Dermis microvascular lymphatic vessel endothelial cell (primary cell): ENCODE measurements at places on chromosomes 5 and 9.
A peak's percentile ranks its signal among the peaks of the same experiment; 100 is the strongest.

DNA sequence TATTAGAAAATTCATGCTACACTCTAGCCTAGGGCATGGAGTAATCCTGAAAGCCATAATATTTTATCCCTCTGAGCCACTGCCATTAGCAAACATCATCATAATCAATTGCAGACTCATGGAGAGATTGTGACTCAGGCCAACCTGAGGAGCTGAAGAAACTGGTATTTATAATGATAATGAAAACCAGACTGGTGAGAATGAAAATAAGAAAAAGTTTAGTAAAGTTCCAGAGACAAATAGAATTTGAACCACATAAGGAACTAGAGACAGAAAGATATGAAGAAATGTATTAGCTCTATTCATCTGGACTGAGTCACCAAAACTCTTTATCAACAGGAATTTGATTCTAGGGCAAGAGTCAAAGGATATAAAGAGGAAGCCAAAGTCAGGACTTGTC lies 158.7 kb downstream of the DRD1 start:
- no peak for DNase-seq

GRCh38 chr5:93431250-93431649 lies 149.8 kb downstream of the NR2F1-AS1 start:
- DNase-seq, result no peak

GRCh38 chr5:173922527-173922926 lies 34.4 kb downstream of the CPEB4 start:
- DNase-seq, result no peak

DNA sequence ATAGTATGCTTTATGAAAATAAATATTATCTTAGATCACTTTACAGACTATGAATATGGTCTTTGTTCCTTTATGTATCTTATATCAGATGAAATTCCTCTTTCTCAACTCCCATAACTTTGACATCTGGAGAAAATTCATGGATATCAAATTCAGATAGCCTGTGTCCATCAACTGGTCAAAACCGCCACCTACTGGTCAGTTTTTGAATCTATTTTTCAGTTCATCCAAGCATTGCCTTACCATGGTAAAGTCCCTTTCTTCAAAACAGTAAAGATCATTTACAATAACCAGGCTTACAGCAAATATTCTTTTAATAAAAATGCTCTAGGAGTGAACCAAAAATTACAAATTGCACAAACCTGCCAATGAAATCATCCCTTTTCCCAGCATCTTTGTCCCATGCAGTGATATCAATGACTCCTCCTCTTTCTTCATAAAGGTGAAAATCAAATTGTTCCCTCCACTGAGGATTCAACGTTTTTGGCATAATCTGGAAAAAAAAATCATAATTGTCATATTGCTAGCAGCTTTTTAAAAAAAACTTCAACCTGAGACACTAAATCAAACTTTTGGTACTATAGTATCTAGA lies 290.5 kb downstream of the SLF1 start:
- peak; percentile 50 for DNase-seq

DNA sequence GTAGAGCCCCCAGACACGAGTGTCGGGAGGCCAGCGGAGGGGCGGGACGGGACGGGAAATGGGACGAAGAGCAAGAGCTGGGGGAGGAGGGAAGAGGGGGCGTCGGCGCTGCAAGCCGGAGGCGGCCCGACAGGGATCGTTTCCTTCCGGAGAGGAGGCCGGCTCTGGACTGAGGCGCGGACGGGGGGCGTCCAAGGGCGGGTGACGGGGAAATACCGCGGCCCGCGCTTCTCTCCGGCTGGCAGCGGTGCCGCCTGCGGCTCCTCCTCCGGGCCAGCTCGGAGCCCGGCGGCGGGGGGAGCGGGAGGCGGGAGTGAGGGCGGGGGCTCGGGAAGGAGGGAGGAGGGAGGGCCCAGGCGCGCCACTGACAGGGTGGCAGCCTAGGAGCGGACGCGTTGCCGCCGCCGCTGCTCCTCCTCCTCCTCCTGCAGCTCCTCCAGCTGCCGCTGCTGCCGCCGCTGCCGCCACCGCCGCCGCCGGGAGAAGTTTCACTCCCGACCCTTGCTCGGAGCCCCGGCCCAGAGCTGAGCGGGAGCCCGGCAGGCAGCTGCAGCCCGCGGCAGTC lies at the start of gene CHSY3:
Gene CHSY3, plus strand, starts transcription at position 364 of the 565 bp plus-strand sequence.
- peak; percentile 15 for DNase-seq

GRCh38 chr5:145056800-145057199 lies 778.3 kb downstream of the PRELID2 start:
- DNase-seq, result peak; percentile 21

DNA sequence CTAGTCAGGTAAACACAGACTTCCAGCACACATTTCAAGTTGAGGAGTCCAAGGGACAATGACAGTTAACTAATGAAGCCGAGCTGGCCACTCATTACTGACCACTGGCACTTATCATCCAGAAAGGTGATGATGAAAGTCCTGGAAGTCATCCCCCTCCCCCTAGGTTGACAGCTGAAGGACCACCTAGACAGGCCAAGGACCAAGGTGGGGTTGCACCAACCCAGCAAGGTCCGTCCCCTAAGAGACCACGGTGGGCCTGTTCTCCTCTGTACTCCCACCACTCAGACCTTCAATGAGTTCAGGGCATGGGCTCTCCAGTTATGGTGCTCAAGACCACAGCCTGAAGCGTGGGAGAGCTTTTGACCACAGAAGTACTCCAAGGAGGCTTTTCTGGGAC lies 13.2 kb downstream of the P4HA2 start:
- DNase-seq, result no peak

- no peak for DNase-seq
These were observed 49.8 kb downstream of the TRPM3 start for GRCh38 chr9:71071633-71072032.

DNA sequence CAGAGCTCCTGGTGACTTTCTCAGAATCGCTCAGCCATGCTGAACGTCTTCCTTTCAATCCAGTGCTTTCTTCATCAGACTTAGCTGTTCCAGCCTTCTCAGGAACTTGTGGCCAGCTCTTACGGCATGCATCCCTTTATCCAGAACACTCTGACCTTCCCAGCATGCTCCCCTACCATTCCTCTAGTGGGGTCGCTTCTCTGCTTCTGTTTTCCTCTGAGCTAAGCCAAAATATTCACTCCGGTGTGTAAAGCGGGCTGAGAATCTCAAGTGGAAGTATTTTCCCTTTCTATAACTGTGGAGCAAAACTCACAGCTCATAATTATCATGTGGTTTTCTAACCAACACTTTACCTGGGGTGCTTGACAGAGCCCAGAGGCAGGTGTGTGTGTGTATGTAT lies 6.2 kb downstream of the DCANP1 start:
- no peak for DNase-seq
